ENCODE measurements at places on chromosomes 2 and 18. TPM values are rescaled to one million over a fixed set of nuclear protein-coding genes. Genes with fewer than 3 reads are reported as not detected.

Gene PRLH
- not detected for total RNA-seq

Gene CD226
- total RNA-seq, result 4.9 TPM

Gene DSG1
- total RNA-seq, result not detected

Gene CCDC74B
- total RNA-seq, result 2.7 TPM

GRCh38 chr18:4134700-4135099, 320.4 kb downstream of the DLGAP1 start:
- DNase-seq, result no peak

- no peak for DNase-seq
Observed at GRCh38 chr2:192123847-192124246, 70.9 kb downstream of the TMEFF2 start.

DNA sequence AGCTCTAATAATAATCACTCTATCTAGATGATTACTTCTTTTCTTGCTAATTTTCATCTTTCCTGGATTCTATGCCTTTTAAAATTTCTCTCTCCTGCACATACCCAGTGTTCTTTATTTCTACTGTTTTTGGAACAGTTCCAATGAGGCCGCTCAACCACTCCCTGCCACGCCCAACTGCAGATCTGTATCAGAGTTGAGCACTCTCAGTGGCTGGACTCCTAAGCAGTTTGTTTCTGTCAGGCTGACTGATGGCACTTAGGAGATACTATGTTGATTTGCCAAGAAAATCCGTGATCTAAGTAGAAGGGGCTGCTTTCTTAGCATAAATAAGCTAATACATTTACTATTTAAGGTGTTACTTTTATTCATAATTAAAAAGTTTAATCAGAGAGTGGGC, 192.8 kb downstream of the ARHGAP15 start:
- no peak for DNase-seq

GRCh38 chr2:138365581-138365980, 136.0 kb upstream of the SPOPL start:
- DNase-seq, result no peak

GRCh38 chr2:86011449-86011941, 94.2 kb downstream of the POLR1A start:
- no peak for DNase-seq

DNA sequence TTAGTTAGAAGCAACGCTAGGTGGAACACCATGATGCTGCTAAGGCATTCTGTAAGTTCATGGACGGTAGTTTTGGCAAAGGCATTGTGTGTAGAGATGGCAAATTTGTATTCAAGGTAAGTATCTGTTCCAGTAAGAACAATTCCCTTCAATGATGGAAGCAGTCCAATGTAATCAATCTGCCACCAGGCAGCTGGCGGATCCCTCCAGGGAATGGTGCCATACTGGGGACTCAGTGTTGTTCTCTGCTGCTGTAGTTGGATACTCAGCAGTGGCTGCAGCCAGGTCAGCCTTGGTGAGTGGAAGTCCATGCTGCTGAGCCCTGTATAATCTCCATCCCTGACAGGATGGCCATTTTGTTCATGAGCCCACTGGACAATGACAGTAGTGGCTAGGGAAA, 62.8 kb downstream of the ARL6IP6 start:
- DNase-seq, result no peak

DNA sequence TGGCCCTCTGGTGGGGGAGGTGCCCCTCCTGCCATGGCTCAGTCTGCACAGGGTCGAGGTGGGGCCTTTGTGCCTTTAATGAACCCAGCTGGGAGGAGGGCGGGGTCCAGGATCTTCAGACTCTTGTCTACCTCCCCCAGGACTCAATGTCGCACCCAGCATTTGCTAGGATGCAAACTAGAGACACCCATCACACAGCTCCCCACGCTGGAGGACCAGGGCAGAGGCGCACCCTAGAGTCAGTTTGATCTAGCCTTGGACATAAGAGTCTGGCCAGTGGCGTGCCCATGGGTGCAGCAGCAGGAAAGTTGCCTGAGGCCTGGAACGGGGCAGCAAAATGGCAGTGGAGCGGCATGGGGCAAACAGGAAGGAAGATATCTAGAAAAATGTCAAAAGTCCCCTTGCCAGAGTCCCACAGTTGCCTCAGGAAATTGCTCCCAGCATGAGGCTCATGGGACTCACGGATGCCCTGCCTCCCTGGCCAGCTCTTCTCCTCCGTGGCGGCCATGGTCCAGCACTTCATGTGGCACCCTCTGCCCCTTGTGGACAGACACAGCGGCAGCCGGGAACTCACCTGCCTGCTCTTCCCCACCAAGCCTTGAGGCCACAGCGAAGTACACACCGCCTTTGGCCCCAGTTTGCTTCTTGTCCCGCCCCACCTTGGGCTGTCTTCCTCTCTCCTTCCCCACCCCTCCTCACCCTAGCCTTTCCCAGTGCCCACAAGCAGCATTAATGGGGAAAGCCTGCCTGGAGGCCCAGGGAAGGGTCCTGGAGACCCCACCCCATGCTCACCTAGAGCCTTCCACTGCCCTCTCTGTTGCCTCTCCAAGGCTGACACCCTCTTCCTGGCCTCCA, 17.7 kb downstream of the SH2D6 start:
- no peak for DNase-seq

DNA sequence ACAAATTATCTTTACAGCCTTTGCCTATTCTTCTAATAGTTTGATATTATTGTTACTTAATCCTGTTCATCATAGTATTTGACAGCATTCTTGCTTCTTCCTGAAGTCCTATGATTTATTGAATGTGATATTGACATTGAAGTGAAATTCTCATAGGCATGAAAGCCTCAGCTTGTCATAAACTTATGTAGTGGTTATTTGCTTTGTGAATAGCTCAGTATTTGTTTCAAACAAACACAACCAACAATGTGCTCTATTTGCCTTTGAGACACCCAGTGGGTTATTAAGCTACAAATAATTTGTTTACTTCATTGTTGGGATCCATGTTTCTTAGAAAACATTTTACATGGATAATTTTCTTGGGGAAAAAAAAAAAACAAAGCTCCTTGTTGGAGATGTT, 57.2 kb downstream of the TTC39C start:
- no peak for DNase-seq

DNA sequence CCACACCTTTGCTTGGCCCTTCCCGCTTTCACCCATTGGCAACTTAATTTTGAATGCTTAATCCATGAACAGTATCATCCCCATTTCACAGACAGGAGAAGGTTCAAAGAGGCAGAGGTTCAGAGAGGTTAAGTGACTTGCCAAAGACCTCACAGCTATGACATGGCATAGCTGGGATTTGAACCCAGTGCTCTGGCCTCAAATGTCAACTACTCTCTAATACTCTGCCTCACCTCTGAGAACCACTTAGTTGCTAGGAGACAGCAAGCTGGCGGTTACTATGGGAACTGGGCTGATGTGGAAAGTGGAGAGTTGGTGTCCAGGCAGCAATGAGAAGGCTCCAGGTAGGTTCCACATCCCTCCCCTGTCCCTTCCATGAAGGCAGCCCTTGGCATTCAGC, 15.8 kb upstream of the PRSS56 start:
- DNase-seq, result no peak

DNA sequence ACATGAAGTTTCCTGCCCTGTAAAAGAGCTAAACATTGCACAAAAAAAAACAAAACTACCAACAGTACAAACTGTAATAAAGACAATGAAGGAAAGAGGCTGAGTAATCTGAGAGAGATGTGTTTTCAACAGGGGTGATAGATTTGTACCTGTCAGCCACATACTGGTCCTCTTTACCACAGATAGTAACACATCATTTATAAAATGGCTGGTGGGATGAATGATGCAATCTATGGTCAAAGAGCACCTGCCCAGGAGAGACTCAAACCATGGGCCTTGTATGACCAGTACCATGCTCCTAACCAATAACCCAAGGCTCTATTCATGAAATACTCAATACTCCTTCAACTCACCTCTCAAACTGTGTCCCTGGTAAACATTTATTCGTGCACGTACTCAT, 4.5 kb downstream of the SUCLG1 start:
- no peak for DNase-seq

GRCh38 chr2:73886357-73886756, 6.5 kb upstream of the ACTG2 start:
- DNase-seq, result no peak

- DNase-seq, result no peak
Observed at GRCh38 chr2:25388491-25388890, 46.8 kb upstream of the DNMT3A start.

DNA sequence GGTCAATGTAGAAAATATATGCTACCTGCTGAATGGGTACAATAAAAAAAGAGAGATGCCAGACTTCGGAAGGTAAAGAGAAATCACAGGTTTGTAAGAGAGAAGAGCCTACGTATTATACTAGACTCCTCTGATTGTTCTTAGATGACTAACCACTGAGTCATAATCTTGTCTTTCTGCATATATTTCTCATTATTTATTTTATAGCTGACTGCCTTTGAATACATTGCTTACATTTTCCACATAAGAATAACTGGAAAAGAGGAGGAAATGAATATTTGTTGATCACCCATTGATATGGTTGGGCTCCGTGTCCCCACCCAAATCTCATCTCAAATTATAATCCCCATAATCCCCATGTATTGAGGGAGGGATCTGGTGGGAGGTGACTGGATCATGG, 90.3 kb upstream of the RAB27B start:
- DNase-seq, result no peak

DNA sequence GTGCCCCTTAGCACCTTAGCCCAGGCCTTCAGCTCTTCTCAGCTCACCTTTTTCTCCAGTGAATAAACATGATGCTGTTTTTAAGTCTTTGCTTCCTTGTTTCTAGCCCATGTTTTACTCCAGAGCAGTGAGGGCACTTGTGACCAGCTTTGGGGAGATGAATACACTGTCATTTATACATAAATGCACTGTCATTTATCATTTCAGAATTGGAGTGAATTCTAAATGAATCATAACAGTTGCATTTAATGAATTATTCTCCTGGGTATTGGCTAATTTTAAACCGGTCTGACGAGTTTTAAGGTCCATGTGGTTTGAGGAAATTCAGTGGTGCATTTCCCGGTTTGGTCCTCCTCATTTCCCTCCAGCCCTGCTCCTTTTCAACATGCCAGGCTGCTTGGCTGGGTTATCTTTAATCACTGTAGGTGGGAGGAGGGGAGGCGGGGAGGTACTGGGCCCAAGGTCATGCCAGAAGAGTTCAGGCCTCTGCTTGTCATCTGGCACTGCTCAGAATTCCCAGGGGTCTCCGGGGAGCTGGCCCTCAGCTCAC, 23.9 kb downstream of the PRKCE start:
- peak; percentile 44 for DNase-seq

- peak; percentile 41 for DNase-seq
Observed at GRCh38 chr2:70029814-70030409, 57.4 kb upstream of the PCBP1 start.

All from breast epithelium (tissue), 4 donors.